NCI-H510A treated with DMSO at 0.1 percent for 48 hours (cell line): ENCODE measurements at places on chromosomes 13 and 19.

GRCh38 chr13:108126056-108126455, 89.3 kb downstream of the LIG4 start:
- DNase-seq = no peak

DNA sequence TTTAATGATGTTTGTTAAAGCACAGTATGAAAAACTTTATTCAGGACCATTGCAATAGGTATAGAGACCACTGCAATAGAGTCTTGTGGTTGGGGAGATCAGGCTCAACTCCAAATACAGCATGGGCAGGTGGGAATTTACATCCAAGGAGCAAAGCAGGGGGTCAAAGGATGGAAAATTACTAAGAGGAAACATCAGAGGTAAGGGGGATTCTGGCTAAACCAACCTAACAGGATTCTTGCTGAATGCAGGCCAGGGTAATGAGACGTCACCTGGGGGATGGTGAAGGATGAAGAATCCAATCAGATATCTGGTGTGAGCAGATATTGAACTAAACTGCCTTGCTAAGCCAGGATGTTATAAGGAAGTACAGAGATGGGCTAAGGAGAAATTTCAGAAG, 126.6 kb upstream of the MIR17HG start:
- no peak for DNase-seq

DNA sequence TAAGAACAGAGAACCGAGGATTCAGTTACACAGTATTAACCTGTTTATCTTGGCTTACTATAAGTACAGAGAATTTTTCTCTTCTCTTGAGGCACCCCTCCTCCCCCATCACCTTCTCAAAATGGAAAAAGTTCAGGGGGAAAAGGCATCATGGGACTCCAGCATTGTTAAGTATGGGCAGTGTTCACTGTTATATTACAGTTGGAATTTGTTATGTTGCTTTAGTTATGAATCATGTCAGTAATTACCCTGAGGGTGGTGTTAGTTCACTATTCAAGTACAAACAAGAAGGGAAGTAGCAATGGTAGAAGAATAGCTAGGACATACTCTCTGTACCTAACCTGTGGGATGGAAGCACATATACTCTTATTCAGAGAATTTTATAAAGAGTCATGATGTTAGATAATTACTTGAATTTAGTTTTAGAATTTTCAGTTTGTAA, 12.0 kb downstream of the LPAR6 start:
- no peak for DNase-seq

DNA sequence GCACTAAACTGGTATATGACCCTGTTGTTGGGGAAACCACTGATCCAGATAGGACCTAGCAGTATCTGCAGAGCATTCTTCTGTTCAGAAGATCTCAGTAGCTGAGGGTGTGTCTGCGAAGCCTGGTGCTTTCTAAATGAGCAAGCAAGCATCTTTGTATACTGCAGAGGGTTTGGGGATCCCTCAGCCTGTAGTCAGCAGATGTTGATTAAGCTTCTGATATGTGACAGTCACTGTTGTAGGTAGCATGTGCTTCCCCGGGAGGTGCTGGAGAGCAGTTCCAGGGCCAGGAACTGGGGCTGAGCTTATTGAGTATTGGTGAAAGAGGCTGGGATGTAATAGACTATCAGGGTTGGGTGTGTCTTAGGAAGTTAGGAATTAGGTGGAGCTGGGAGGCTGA, 1.5 kb downstream of the SCAF1 start:
- no peak for DNase-seq

DNA sequence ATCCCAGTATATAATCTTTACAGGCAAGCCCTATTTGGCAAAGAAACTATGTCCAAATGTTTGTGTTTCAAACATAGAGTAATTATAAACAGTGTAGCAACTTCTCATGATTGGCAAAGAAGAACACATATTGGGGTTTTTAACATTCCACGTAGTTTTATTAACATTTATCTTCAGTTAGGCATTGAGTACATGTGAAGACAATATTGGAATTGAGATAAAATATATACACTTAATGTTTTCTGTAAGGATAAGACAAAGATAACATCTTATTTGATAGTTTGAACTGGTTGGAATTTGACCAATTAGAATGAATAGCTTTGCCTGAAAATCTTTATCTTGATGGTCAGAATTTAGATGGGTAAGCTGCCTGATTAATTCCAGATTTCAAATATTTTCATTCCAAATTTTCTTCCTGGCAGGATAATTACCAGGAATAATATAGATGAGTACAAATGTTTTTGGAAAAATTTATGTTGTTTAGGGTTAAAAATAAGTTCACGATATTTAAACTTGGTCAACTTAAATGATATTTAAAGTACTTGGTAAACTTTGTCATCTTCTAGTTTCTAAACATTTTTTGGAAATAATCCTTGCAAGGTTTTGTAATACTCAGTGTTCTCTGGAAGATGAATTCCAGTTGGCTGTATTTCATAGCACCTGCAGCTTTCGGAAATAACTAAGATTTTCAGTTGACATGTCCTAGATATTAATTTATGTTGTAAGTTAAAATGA, 536.5 kb upstream of the SPRY2 start:
- no peak for DNase-seq

DNA sequence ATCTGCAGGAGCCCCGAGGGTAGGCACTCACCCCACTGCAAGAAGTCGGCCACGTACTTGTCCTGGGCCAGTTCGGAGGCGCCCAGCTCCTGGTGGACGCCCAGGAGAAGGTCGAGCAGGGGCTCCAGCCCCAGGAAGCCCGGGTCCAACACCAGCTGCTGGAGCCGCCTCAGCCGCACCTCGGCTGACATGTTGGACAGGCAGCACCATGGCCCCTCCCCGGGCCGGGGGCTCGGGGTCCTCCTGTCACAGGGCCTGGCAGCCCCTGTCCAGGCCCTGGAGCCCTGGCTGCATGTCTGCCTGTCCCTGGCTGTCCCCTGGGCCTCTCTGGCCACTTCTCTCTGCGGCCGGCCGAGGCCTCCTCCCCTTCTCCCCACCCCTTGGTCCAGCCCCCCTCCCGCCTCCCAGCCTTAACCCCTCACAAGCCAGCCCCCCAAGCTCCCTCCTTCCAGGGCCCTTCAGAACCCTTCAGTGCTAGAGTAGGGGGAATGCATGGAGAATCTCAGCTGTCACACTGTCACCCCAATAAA, at the start of gene DMPK:
TSS of gene DMPK (minus strand) at position 329 of the 530 bp plus-strand sequence. CDS start at position 191, 138 bp downstream.
- no peak for DNase-seq

DNA sequence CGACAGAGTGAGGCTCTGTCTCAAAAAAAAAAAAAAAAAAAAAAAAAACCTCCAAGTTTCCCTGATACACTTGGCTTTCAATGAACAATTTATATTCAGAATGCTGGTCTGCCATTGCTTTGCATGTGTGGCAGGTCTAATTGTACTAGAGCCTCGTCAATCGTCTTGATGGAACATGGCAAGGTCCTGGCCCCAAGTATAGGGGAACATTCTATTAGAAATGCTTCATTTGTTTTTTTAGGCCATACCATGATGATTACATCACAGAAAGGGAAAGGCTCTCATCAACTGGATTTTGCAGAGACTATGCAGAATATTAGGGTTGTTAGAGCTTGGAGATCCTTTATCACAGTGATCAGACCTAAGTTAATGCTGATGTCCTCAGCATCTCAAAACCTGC, 28.0 kb downstream of the SPRY2 start:
- no peak for DNase-seq

DNA sequence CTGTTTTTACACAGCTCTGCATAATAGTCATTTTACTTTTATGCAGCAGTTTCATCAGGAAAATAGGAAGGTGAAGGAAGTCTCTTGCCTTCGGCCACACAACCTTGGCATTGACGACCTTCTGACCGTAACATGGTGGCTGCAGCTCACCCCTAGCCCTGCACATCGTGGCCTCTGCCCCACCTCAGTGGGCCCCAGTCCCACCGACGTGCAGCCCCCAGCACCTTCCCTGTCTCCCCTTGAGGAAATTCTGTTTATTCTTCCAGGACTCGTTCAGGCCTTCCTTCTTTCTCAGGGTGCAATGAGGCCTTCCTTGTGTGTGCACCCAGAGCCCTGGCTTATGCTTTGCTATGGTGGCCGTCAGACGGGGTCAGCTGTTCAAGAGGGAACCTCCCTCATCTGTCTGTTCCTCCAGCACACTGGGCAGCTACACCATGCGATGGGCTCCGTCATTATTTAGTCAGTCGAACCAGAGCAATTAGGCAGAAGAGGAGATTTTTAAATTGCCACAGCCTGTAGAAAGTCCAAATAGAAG, 33.3 kb downstream of the TMEM255B start:
- DNase-seq = no peak

- no peak for DNase-seq
Observed at GRCh38 chr13:43787518-43787891, 733 bp upstream of the ENOX1 start.
